Left hindlimb (tissue), 1 donor: ENCODE measurements at places on chromosomes 5 and 9.

GRCh38 chr5:115788440-115788839 lies 28.0 kb downstream of the CDO1 start:
- no peak for DNase-seq

DNA sequence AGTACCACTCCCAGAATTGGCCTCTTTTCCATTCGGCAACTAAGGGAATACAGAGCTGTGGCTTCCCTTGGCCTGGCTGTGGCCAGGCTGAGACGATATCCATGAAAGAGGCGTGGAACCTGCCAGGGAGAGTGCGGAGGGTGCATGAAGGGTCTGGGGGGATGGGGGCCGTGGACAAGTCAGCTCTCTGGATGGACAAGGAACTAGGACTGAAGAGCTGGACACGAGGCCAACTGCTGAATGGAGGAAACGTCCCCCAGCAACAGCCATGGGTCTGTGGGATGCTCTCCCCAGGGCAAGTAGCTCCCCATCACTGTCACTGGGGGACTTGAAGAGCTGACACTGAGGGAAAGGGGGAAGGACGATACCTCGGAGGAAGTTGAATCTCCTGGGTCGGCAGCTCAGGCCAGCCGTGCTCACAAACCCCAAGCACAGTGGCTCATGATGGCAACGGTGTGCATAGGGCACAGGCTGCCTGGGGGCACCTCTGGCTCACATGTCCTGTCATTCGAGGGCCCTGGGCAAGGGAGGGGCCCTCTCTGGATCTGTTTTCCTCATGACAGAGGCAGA lies 4.1 kb upstream of the OLFM1 start:
- DNase-seq: peak; percentile 3

DNA sequence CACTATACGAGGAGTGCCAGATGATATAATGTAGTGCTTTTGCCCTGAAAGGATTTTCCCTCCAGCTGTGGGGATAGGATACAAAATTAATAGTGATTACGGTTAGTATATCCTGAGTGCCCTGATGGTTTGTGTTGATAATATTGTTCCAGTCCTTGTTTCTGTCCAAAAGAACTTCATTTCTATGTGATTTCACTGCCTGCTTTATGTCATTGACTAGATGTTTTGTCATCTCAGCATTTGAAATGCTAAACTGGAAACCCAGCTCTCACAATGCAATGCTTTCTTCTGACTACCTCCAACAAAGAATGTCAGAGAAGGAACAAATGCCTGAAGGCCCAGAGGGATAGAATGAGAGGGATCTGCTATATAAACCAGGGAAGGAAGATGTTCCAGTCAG lies 177.8 kb downstream of the NIPBL start:
- no peak for DNase-seq

DNA sequence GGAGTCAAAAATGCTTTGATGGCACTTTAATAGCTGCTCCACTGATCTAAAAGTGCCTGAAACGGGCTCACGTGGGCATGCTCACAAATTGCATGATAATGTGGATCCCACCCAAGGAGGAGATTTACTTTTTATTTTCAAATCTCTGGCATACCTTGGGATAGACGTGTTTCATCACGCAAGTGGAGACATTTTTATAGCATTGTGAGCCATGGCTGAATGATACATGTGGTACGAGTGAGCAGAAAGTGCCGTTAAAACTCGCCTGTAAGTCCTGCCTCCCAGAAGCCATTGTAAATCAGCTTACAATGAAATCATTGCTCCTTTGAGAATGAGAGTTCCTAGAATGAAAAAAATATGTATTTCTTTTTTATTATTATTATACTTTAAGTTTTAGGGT lies 514.7 kb downstream of the MAT2B start:
- DNase-seq: no peak

- DNase-seq: no peak
These were observed 16.3 kb upstream of the NPR2 start for GRCh38 chr9:35774907-35775635.

DNA sequence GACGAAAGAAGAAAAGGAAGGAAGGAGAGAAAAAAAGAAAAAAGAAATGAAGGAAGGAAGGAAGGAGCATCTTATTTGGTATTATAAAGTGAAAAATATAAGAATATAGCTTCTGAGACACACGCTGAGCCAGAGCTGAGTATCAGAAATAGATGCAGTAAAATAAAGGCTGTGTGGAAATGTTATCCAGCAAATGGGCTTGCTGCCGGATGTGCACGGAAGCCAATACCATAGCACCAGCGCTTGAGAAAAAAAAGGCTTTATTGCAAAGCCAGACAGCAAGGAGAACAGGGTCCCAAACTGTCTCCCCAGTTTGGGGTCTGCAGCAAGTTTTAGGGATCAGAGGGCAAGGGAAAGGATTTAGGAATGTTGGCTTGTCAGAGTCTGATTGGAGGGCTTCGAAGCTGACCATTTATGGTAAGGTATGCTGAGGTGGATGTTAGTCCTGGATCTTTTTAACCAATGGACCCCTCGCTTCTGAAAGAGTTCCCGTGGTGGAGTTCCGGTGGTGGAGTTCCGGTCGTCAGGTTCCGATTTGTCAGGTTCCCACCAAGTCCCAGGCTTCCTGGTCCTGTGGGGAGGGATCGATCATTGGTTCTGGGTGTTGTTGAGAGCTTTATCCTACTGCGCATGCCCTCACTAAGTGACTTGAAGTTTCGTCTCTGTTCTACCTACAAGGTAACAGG lies 70.4 kb downstream of the SFXN1 start:
- DNase-seq: no peak

- DNase-seq: peak; percentile 76
These were observed 925 bp downstream of the ABHD17B start for GRCh38 chr9:71909887-71910649.

GRCh38 chr5:158709279-158709678 lies 390.4 kb downstream of the EBF1 start:
- no peak for DNase-seq

DNA sequence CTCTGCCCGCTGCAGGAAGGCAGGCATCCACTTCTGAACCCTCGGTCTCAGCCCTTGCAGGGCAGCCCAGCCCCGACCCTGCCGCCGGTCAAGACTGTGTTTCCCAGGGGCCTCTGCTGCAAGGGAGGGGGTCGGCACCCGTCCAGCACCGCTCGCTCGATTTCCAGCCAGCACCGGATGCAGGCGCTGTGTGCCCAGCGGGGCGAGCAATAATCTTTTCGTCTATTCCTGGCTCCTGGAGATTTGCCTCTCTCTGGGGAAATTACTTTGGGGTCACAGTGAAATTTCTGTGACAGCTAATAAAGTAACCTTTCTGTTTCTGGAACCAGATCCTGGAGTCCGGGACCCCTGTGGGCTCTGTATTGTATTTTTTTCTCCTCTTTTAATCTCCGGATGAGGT lies 155.3 kb downstream of the COL23A1 start:
- DNase-seq: peak; percentile 54

- DNase-seq: no peak
These were observed 4.8 kb upstream of the PLGRKT start for GRCh38 chr9:5442400-5443011.
